Adrenal gland (tissue), 19 donors: ENCODE measurements at places on chromosomes 16 and 17.

DNA sequence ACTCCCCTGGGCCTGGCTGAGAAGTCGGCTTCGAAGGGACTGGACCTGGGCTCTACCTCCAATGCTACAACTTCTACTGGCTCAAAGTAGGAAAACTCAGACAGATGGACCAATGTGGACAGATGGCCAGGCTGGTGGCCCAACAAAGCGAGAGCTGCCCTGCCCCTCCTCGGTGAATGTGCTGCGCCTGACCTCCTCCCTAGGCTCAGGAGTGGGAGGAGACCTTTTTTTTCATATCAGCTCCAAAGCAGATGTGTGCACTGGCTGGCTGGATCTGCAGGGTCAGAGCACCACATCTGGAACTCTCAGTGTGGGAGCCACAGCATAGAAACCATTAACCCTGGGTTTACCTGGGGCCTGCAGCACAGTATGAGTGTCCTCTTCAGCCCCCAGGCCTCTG, 20.8 kb downstream of the ATP6V0D1 start:
- no peak for DNase-seq

GRCh38 chr16:50494501-50495491, 53.4 kb upstream of the NKD1 start:
- no peak for DNase-seq

DNA sequence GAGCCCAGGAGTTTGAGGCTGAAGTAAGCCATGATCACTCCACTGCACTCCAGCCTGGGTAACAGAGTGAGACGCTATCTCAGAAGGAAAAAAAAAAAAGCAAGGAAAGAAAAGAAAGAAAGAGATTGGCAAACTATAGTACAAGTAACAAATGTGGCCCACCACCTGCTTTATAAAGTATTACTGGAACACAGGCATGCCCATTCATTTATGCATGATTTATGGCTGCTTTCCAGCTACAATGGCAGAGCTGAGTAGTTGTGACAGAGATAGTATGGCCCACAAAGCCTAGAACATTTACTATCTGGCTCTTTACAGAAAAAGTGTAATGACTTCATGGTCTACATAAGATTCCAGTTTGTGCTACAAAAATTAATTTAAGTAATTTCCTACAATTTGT, 23.6 kb downstream of the C16orf87 start:
- DNase-seq, result no peak

DNA sequence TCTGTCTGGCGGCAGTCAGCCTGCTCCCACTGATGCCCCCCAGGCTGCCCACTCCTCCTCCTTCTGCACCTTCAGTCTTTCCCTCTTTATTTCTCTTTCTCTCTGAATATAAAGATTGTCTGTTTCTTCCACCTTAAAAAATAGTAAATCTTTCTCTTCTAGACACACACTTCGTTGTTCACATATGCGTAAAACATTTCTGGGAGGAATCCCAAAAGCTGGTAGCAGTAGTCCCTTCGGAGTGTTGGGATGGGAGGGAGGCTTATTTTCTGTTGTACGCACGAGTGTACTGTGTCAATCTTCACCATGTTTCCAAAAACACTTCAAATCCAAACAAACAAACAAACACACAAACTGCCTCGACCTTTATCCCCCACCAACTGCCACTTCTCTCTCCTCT, 9.9 kb downstream of the OSBPL7 start:
- no peak for DNase-seq

- peak; percentile 85 for DNase-seq
Measured at GRCh38 chr17:77394540-77395295, 253.9 kb downstream of the SEC14L1 start.

DNA sequence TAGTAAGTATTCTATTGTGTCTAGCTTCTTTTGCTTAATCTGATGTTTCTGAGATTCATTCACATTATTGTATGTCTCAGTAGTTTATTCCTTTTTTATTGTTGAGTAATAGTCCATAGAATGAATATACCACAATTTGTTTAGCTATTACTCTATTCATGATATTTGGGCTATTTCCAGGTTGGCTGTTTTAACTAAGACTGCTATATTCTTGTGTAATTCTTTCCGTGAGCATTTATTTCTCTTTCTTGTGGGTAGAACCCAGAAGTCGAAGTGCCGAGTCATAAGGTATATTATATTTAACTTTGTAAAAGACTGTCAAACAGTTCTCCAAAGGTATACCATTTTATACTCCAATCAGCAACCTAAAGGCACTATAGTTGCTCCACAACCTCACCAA, 160.8 kb downstream of the ANKFN1 start:
- DNase-seq, result no peak

DNA sequence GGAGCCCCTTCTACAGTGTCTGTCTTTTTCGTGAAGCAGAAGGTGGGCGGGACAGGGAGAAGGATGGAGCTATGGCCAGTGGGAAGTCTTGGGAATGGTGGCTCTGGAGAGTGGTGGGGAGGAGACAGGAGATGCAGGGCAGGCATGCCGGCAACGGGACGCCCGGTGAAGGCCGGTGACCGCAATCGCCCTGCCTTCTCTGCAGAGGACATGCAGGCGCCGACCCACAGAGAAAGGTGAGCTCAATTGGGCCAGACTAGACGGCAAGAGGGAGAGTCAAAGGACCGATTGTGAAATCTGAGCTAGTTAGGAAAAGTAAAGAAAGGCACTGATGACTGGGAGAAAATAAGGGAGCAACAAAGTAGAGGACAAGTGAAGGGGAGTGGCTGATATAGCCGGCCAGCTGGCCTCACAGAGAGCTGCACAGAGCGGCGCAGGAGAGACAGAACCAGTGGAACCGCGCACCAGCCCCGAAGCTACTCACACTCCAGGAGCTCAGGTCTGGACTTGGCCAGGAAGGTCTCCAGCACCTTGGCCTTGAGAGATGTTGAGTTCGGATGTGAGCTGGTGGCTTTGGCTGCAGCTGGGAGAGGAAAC, 18.9 kb downstream of the TRIM25 start:
- DNase-seq, result no peak
